Activated T-helper 1 cell treated with anti-CD3 and anti-CD28 coated beads, Interleukin-2, amount 50 U/mL, for 16 hours (primary cell): ENCODE measurements at places on chromosomes 5 and 9.

DNA sequence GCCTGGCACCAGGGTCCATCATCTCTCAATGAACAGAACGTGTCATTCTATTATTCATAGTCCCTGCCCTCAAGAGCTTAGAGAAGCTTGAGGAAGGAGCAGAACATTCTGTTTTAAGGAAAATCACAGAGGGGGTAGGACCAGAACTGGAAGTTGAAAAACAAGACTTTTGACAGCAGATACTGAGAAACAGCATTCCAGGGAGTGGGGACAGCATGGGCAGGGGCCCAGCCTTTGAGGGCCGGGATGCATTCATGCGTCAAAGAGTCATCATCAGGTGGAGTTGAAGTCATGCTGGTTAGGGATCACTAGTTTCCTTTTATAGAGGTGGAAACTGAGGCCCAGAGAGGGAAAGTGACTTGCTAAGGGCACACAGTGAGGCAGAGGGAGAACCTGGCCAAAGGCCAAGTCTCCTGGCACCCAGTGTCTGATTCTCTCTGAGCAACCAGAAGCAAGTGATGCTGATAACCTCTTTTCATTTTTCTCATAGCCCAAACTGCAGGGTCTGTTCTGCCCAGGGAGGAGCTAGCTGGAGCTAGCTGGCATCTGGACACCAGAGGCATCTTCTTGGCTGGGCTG is 41.5 kb upstream of the STXBP1 start:
- DNase-seq: no peak

- DNase-seq: no peak
Observed at GRCh38 chr5:75660678-75661465, 49.6 kb downstream of the ANKDD1B start.

DNA sequence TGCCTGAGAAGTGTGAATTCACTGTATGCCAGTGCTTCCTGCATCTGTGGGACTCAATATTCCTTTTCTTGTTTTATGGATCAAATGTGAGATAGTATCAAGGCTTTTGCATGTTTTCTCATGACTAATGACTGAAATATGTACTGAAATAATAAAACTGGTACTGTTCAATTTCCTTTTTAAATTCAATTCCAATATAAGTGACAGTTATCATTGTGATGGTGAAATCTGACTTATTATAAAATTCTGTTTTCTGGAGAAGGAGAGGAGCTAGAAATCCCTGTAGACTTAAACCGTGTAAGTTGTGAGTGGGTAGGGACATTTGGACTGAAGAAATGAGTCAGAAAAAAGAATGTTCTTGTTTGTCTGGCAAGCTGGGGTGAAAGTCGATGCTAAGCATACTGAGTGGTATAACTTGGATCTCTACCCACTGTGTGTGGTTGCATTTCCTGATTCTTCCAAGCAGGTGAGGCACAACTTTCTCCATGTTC is 245.2 kb downstream of the EFNA5 start:
- DNase-seq: no peak

- DNase-seq: no peak
Observed at GRCh38 chr5:112977440-112977861, 853 bp downstream of the DCP2 start.

DNA sequence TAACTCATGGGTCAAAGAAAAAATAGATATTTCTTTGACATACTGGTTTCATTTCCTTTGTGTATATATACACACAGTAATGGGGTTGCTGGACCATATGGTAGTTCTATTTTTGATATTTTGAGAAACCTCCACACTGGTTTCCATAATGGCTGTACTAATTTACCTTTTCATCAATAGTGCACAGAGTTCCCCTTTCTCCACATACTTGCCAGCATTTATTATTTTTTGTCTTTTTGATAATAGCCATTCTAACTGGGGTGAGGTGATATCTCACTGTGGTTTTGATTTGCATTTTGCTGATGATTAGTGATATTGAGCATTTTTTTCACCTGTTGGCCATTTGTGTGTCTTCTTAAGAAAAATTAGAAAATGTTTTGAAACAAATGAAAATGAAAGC is 78.4 kb upstream of the CKMT2 start:
- DNase-seq: no peak
